ENCODE measurements at places on chromosomes 5 and 9.
A peak's percentile ranks its signal among the peaks of the same experiment; 100 is the strongest.

GRCh38 chr9:22084336-22085035, 75.4 kb upstream of the CDKN2B start:
- DNase-seq: no peak

DNA sequence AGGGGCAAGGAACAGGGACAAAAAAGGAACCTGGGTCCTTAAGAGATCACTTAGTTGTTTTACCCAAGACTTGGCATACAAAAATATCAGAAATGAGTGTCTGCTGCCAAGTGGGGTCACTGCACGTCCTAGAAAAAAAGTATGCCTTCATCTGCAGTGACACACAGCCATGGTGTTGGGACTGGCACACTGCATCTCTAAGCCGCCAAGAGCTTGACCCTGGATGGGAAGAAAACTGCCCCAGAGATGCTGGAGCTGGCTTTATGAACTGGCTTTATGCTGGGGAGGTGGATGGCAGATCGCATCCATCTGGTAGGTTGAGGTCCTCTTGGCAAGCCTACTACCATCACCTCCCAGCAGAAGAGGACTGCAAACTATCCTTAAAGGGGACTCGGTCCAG, 51.7 kb downstream of the IRF1 start:
- DNase-seq: no peak

DNA sequence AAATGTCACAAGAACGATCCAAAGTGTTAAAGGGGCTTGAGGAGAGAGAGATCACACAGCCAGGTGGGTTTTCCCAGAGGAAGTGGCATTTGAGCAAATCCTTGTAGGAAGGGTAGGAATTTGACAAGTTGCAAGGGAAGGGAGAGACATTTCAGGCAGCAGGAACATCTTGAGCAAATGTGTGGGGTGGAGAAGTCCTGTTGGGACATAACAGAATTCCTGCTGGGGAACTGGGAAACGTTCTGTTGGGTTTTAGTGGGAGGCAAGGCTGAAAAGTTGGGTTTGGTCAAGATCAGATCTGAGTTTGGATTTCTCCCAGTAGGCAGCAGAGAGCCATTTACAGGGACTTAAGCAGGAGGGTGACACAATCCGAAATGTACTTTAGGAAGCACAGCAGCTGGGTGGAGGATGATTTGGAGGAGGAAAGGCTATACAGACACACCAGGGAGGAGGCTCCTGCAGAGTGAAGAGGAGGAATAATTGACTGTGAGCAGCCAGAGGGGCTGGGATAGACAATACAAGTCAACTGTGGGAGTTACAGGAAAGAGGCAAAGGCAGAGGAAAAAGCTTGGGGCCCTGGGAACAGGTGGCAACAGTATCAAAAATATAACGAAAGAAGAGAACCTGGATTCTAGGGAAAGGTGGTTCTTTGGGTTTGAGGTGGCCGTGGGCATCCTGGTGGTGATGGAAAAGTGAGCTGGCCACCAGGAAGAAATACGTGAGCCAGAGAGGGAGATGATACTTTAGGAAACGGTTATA, 3.1 kb upstream of the ZSWIM6 start:
- DNase-seq: no peak

GRCh38 chr9:111386386-111386785, 56.4 kb upstream of the OR2K2 start:
- no peak for DNase-seq

GRCh38 chr9:133558191-133559126, 24.0 kb downstream of the ADAMTSL2 start:
- no peak for DNase-seq

- DNase-seq: no peak
These were observed 45.8 kb downstream of the CDH10 start for GRCh38 chr5:24598956-24599355.

- no peak for DNase-seq
These were observed 191.5 kb downstream of the GOLPH3 start for GRCh38 chr5:31982621-31983020.

- no peak for DNase-seq
These were observed 112.0 kb downstream of the TMEM174 start for GRCh38 chr5:73284985-73285384.

- no peak for DNase-seq
These were observed 2031.2 kb downstream of the EFNA5 start for GRCh38 chr5:105639511-105639910.

DNA sequence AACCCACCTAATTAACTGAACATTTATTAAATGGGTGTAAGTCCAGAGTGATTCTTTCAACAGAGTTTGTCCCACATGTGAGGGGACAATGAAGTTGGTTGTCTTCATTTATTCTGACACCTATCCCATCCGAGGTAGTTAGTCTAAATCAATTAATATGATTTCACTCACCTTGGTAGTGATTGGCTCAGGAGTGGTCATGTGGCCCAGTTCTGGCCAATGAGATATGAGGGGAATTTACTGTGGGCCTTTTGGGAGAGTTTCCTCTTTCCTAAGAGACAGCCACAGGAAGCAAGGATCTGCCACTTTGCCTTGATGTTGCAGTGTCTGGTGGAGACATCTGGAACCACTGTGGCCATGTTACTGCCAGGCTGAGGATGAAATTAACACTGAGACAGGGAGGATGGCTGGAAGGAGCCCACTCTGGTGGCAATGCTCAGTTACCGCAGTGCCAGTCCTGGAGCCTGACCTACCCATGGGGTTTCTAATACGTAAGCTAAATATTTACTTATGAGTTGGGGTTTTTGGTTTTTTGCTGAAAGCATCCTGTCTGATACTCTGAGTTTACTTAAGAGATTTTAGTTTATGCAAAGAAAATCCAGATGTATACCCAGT, 118.6 kb downstream of the FGF18 start:
- DNase-seq: no peak

GRCh38 chr5:142756576-142756975, 13.6 kb upstream of the ARHGAP26 start:
- no peak for DNase-seq

GRCh38 chr5:90461288-90461687, 13.3 kb downstream of the MBLAC2 start:
- no peak for DNase-seq

DNA sequence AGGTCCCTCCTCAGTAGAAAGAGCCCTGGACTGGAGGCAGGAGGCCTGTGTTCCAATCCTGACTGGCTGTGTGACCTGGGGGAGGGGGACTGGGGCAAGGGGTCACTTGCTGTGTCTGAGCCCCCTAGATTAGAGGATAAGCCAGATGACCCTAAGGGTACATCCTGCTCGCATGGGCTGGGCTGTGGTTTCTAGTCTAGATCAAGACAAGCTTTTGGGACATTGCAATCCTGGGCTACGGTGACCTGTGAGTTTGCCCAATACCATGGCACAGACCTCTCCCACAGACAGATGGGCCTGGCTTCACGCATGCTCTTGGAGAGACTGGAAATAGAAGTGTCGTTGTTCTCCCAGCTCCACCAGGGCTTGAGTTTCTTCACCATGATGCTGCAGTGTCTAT, 27.0 kb downstream of the NDUFA8 start:
- DNase-seq: no peak

GRCh38 chr5:10808347-10809226, 47.6 kb upstream of the DAP start:
- DNase-seq: no peak

GRCh38 chr5:156402387-156402921, 75.5 kb downstream of the SGCD start:
- DNase-seq: no peak

GRCh38 chr9:87771316-87772006, 45.5 kb downstream of the CTSL start:
- no peak for DNase-seq

DNA sequence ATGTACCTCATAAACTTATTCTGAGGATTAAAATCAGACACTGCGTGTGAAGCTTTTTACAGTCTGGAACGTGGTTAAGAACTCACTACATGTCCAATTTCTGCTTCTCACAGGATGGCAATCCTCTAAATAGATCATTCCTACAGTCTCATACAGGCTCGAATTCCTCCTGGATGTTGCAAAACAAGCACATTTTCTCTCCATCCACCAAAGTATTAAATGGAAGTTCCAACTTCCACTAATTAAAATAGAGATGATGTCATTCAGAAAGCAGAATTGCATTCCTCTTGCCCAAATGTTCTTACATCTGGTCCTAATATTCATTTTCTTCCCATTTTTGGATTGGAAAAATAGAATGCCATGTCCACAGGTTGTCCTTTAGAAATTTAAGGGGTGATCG, 145.5 kb upstream of the PCA3 start:
- DNase-seq: no peak

DNA sequence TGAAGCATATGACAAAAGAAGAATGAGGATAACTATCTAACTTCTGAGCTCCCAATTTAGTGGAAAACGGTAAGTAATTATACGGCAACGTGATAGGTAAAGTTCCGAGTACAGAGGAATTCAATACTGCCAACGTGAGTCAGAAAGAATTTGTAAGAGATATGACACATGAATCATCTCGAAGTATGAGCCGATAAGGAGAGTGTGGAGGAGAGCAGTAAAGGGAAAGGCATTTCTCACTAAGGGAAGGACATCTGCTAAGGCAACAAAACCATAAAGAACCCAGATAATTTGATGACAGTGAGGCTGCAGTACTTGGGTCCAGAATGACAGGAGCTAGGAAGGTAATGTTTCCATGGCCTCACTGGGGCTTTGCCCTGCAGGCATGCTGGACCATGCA, 11.0 kb downstream of the MPDZ start:
- no peak for DNase-seq

DNA sequence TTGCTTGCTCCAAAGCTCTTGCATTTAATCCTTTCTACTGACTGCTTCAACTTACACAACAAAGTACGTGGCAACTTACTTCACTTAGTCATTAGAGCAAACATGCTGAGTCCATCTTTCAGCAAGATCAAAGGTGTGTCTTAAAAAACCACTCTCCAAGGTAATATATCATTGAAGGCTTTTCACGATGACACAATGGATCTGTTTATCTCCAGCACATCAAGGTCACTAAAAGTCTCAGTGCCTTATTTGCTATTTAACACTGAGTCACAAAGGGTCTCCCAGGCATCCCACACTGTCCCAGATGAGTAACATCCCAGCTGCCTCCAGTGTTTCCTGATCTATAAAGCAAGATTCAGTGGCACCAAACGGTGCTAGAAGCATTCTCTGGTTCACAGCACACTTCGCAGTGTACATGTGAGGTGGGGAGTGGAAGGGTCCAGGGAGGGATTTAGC, 3.7 kb upstream of the CLK4 start:
- DNase-seq: no peak

DNA sequence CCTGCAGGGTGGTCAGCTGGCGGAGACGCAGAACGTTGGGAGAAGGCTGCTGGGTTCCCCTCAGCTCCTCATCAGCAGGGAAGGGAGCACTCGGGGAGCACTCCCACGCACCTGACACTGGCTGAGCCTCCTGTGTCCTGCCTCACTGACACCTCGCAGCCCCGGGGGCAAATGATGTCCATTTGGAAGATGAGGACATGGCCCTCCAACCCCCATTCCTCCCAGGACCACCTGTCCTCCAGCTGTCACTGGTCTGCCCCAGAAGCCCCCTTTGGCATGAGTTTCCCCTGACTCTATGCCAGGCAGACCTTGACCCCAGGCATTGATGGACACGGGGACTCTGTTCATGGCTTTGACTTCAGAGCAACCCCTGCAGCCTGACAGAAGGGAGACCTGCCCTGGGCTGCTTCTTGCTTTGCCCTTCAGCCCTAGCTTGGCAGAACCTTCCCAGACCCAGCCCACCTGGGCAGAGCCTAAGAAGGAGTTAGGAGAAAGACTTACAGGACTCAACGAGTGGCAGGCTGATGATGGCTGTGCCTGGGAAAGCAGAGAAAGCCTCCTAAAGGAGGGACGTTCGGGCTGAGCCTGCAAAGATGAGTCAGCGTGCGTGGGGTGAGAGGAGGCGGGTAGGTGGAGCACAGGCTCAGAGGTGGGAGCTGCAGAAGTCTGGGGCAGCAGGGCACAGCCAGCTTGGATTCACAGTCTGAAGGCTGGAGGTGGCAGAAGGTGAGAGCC, 90.6 kb downstream of the LMX1B start:
- peak; percentile 26 for DNase-seq

GRCh38 chr9:9552665-9553064, 1060.1 kb downstream of the PTPRD start:
- no peak for DNase-seq

- DNase-seq: no peak
These were observed 2.5 kb downstream of the ENTR1 start for GRCh38 chr9:136407911-136408310.

DNA sequence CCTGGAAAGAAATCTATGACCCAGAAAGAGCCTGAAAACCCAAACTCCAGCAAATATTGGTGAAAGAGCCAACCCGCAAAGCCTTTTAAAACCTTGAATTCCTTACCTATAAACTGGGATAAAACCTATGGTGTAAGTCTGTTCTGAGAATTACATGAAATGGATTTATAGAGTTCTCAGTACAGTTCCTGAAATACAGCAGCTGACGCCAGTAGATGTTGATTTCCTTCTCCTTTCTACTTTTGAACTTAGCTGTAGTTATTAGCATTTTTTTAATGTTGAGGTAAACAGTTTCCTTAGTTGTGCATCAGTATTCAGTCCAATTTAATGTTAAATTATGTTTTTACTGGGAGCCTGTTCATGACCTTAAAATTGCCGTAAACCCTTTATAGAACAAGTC, 3.7 kb downstream of the SPIN1 start:
- no peak for DNase-seq

GRCh38 chr5:24693609-24694008, 48.8 kb upstream of the CDH10 start:
- DNase-seq: no peak

GRCh38 chr5:31350395-31350794, 156.9 kb downstream of the CDH6 start:
- DNase-seq: no peak

DNA sequence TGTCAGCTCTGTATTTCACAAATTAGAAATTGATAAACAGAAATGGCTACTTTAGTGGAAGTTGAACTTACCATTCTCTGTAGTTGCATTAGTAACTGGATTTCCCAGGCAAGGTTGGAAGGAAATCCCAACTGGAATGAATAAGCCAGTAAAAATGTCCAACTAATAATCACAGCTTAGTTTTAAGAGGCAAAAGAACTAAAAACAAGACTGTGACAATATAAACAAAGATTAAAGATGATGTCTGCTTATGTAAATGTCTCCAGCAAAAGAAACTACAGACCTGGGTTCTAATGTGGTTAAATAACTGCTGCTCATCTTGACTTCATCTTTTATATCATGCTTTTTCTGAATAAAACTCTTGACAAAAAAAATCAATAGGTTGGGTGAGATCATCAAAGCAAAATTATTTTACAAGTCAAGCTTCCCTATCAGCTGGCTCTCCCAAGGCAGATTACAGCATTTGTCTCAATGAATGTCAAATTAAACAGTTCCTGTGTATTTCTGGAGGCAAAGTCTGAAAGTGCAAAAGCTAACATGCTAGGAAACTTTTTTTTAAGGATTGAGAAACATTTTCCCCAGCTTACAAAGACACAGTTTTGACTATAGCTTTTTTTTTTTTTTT, 62.3 kb upstream of the HMHB1 start:
- DNase-seq: no peak

GRCh38 chr5:96483878-96484277, 50.8 kb upstream of the PCSK1 start:
- no peak for DNase-seq
